ENCODE measurements at places on chromosomes 13 and 19.
A peak's percentile ranks its signal among the peaks of the same experiment; 100 is the strongest.

GRCh38 chr13:50267917-50268316, 252.7 kb downstream of the KCNRG start:
- DNase-seq, result no peak

GRCh38 chr13:29294821-29295220, 300.7 kb downstream of the SLC7A1 start:
- DNase-seq, result no peak

DNA sequence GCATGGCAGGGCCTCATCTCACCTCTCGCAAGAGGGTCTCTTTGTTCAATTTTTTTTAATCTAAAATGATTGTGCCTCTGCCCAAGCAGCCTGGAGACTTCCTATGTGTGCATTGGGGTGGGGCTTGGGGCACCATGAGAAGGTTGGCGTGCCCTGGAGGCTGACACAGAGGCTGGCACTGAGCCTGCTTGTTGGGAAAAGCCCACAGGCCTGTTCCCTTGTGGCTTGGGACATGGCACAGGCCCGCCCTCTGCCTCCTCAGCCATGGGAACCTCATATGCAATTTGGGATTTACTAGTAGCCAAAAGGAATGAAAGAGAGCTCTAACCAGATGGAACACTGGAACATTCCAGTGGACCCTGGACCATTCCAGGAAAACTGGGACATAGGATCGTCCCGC, 8.0 kb downstream of the FXYD3 start:
- peak; percentile 85 for DNase-seq

DNA sequence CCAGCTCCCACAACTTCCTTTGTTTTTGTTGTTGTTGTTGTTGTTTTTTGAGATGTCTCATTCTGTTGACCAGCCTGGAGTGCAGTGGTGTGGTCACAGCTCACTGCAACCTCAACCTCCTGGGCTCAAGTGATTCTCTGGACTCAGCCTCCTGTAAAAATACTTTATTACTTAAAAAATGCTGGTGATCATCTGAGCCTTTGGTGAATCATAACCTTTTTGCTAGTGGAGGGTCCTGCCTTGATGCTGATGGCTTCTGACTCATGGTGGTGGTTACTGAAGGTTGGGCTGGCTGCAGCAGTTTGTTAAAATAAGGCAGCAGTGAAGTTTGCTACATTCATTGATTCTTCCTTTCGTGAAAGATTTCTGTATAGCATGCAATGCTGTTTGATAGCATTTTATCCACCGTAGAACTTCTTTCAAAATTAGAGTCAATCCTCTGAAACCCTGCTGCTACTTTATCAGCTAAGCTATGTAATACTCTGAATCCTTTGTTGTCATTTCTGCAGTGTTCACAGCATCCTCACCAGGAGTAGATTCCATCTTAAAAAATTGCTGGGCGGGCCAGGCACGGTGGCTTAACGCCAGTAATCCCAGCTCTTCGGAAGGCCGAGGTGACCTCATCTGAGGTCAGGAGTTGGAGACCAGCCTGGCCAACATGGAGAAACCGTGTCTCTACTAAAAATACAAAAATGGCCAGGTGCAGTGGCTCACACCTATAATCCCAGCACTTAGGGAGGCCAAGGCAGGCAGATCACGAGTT, 18.0 kb downstream of the ARHGAP35 start:
- no peak for DNase-seq

DNA sequence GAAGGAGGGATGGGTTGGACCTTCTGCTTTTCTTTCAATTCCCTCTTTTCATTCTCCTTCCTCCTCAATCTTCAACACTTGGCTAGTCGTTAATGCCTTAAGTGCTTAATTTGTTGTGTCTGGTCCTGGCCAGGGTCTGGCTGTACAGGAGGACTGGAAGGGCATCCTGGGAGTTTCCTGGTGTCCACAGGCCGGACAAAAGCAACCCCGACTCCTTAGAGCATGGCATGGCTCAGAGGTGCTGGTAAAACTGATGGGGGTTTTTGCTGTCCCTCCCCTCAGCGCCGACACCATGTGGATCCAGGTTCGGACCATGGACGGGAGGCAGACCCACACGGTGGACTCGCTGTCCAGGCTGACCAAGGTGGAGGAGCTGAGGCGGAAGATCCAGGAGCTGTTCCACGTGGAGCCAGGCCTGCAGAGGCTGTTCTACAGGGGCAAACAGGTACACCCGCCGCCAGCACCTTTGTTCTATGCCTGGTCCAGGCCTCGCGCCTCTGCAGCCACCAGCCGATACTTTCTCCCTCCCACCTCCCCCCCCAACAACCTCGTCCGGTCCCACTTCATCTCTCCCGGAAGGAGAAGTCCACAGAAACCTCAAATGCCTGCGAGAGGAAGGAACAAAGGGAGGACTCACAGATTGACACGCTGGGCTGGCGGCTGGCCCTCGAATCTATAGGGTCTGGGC, 1.4 kb downstream of the UHRF1 start:
- DNase-seq, result no peak

GRCh38 chr13:49342454-49342853, 94.7 kb downstream of the CDADC1 start:
- DNase-seq, result no peak

DNA sequence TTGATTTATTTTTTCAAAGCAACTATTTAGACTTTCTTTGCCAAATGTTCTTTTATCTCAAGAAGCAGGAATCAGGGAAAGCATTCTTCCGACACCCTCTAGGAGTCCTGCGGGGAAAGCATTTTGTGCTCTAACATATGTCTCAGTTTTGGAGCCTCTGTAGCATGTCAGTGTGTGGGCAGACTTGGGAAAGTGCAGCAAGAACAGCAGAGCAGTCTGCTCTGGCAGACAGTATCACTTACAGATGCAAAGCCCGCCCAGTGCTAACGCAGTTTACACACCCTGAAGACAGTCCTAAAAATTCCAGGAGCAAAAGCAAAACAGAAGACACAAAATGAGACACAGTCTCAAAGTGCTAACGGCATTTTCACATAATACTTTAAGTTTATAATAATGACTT, 393.5 kb downstream of the KLF12 start:
- DNase-seq, result no peak

DNA sequence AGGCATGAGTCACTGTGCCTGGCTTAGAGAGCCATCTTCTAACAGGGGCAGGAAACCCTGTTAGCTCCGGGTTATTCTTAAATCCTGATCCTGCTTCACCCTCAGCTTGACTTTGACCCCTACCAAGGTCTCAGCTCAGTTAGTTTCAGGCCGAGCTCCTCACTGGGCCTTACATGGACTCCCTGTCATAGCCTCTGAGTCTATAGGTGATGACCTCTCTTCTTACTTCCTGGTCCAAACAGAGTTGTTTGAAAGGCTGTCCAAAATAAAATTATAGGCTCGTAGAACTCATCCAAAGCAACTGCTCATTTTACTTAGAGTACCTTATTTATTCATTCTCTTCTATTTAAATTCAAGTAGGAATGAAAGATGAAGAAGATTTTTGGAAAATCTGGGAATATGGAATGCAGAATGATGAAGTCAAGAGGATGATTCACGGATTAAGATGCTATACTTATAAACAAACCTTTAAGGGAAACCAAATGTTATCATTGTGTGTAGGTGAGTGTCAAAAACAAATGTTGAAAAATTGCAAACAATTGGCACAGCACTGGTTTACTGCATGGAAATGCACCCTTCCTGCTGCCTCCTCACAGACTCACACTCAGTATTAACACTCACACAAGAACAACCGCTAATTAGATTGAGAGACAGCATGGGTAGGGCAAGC, 174.1 kb downstream of the RGCC start:
- no peak for DNase-seq

- DNase-seq, result no peak
Observed at GRCh38 chr13:112638157-112638750, 50.3 kb upstream of the TUBGCP3 start.

DNA sequence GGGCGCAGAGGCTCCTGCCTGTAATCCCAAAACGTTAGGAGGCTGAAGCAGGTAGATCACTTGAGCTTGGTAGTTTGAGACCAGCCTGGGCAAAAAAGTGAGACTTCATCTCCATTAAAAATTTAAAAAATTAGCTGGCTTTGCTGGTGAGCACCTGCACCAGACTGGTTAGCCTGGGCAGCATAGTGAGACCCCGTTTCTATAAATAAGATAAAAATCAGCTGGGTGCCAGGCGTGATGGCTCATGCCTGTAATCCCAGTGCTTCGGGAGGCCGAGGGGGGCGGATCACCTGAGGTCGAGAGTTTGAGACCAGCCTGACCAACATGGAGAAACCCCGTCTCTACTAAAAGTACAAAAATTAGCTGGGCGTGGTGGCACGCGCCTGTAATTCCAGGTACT, 32.4 kb downstream of the DPRX start:
- no peak for DNase-seq

DNA sequence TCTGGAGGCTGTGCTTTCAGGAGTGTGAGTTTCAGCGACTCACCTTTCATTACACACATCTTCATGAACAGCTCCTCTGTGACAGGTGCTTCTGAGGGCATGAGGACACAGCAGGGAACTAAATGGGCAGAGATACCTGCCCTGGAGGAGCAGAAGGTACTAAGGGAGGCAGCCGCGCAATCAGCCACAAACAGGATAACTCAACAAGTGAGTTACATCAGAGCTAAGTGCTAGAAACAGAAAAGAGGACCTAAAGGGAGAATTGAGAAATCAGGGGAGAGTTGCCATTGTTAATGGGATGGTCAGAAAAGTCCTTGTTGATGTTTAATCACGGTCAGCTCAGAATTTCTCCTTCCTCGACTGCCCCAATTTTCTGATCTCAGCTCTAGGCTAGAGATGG, 42.5 kb downstream of the SYDE1 start:
- DNase-seq, result no peak

- DNase-seq, result no peak
Observed at GRCh38 chr13:67620665-67621064, 390.5 kb upstream of the PCDH9 start.

DNA sequence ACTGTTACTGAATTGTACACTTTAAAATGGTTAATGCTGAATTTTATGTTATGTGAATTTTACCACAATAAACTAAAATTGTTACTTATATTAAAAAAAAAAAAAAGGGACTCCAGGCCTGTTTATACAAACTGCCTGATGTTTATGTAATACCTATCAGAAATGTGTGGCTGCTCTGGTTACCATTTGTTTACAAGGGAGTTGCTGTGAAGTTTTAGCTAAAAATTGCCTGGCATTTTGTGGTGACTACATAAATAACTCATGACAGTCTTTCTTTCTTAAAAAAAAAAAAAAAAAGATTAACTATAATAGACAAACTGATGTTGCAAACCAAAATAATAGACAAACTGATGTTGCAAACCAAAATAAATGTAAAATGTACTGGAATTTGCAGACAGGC, 71.8 kb downstream of the CDADC1 start:
- DNase-seq, result no peak

DNA sequence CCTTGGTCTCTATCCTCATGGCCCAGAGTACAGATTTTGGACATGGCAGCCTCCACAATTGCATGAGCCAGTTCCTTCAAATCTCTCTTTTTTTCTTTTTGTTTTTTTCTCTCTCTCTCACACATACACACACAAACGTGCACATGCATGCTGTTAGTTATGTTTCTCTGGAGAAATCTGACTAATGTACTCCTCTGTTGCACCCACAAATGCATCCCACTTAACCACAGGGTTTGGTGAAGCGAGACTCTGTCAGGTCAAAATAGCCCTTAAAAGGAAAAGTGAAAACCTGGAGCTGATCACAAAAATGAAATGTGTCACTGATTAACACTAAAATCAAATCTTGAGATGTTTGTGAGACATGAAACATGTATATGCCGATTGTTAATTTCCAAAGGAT, 374.6 kb upstream of the ARGLU1 start:
- DNase-seq, result no peak

- DNase-seq, result no peak
Observed at GRCh38 chr19:52007451-52007805, 583 bp downstream of the ZNF615 start.

GRCh38 chr19:38281811-38282566, 17.6 kb downstream of the SPINT2 start:
- DNase-seq, result no peak

DNA sequence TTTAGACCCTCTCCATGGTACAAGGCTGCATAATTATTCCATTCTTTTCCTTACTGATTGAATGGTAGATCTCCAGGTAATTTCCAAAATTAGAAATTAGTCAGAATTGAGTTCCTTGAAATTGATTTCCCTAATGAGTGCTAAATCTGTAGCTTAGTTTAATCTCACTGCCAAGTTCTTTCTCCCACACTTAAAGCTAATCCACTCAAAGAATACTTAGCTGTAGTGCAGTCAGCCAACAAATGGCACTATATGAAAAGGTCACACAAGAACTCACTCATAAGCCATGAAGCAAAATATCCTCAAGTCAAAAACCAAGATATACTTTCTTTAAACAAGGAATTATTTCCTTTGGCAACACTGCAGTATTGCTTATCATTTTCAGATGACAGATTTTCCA, 62.0 kb downstream of the XPO4 start:
- no peak for DNase-seq

DNA sequence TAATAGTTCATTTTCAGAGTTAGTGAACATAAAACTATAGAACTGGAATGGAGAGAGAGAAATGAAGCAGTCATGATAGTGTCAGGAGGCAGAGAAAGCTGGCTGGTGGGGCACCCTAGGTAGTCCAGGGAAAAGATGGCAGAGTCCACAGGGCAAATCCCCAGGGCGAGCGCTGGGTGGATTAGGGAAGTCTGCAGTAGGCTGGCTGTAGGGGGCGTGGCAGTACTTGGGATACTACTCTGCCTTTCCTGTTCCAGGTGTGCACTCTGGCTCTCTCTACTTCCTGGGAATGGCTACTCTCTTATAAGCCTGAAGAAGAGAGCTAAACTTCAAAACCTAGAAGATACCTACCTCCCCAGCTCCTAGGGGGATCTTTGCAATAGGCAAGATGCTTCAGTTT, 232.9 kb upstream of the SLC10A2 start:
- DNase-seq, result no peak

DNA sequence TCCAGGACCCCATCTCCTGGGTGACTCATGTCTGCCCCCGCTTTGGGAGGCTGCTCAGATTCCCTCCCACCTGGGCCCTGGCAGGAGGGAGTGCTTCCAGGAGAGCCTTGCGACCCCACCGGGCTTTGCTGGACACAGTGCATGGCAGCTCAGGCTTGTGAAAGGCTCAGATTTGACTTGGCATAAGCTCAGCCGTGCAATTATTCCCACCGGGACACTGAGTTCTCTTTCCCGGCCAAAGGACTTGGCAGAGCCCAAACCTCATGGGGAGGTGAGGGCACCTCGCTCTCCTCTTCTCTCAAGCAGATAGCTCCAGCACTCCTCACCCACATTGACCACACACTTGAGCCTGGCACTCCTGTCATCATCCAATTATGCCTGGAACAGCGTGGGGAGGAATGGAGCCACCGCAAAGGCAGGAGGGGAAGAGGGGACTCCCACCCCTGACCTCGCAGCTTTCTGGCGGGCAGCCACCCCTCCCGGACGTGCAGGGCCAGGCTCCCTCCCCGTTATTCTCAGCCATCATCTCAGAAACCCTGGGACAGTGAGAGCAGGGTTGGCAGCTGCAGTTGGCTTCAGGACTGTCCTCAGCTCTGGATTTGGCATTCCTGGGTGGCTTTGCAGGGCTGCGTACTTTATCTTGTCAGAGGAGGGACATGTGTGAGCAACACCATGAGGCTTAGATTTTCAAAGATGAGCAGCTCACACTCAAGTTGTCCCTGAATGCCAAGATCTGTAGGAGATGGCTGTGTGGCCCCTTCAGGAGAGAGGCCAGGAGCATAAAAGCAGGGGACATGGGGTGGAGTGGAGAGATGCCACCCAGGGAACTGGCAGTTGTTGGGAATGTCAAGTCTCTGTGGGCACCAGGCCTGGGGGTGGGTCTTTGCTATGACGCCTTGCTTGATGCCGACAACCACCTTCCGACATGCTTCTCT, 306.2 kb downstream of the TEX29 start:
- no peak for DNase-seq

GRCh38 chr13:102197193-102197592, 204.7 kb downstream of the FGF14 start:
- DNase-seq, result no peak
